ENCODE measurements at places on chromosomes 1 and 21.

GRCh38 chr1:38310079-38310478 lies 263.5 kb upstream of the POU3F1 start:
- DNase-seq: no peak

DNA sequence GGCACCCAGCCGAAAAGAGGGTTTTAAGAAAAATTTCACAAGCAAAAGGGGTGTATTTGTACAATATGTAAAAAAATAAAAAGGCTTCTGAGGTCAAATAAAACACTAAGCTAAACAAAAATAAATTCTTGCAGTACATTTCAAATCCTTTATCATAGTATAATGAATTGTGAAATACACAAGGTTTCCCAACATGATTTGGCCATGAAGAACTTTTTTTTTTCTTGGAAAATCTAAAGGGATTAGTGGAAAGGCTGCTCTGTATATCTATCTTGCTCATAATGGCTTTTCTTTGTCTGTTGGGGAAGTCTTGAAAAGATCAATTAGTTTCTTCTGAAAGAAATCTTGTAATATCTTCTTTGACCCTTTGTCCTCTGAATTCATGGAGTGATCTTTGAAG lies 593.4 kb downstream of the PLPP3 start:
- no peak for DNase-seq

GRCh38 chr21:46518983-46519583 lies 60.4 kb downstream of the DIP2A start:
- DNase-seq: no peak

GRCh38 chr1:223556414-223557129 lies 108.9 kb downstream of the CAPN8 start:
- DNase-seq: no peak

- DNase-seq: no peak
Observed at GRCh38 chr1:156571261-156571852, 1.0 kb downstream of the IQGAP3 start.

GRCh38 chr1:174244017-174244416 lies 84.7 kb downstream of the RABGAP1L start:
- DNase-seq: no peak

- DNase-seq: no peak
Observed at GRCh38 chr1:33872683-33873082, 8.8 kb downstream of the HMGB4 start.

Measured in activated T-helper 1 cell treated with Interleukin-2 at 50 U/mL for 16 hours (primary cell).